GM04503 (cell line): ENCODE measurements at places on chromosomes 11 and 22.

DNA sequence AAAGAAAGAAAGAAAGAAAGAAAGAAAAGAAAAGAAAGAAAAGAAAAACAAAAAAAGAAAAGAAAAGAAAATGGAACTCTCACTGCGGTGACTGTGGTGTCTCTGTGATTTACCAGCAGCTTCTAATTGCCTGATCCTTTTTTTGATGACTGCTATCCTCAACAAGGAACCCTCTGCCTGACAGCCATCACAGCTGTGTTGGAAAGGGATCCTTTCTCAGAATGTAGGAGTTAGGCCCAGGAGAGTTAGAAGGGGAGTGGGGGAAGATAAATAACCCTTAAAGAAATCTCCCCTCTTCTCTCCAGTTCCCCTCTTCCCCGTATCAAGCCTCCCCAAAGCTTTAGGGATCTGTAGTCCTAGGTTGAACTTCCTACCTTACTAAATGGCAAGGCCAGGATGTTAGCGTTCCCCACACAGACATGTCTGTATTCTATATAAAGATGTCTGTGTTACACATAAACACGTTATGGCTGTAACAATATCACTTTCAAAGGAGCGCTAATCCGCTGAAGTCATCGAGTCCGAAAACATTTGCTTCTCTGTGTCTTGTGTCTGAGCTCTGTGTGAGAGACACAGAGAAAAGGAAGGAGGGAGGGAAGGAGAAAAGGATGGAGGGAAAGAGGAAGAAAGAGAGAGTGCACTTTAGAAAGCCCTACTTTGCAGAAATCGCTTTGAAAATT lies 26.8 kb upstream of the WT1 start:
- DNase-seq = no peak

- DNase-seq = no peak
These were observed 11.4 kb downstream of the RTN4R start for GRCh38 chr22:20256551-20257211.

DNA sequence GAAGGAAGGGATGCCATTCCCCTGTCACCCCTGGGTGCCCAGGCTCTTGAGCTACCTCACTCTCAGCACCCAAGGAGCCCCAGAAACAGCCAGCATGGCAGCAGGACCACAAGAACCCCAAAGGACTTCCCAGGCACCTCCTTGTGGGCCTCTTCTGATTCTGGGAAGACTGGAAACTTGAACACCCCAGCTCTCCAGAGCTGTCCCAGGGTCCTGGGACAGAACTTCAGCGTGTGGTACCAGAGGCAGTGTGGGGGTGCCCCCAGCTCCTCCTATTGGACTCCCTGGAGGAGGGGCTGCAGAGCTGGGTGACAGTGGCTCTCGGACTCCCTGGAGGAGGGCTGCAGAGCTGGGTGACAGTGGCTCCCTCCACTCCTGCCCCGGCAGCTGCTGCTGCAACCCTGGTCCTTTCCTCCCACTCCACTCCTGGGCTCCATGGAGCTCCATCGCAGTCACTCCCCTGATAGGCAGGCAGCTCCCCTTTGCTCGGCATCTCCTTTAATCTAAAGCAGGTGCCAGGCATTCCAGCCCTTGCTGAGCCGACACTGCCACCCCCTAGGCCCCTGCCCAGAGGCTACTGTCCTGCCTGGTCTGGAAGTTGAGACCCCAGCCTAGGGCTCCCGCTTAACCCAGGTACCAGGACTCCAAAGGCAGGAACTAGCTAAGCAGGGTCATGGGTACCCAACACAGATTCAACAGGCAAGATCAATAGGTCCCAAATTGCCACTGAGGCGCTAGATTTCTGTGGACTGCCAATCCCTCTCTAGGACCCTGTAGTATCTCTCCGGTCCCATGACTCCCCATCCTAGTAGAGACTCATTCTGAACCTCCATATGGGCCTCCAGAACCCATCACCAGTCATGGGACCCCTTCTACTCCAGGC lies 2.7 kb downstream of the BCL9L start:
- no peak for DNase-seq

GRCh38 chr11:119928047-119928446 lies 199.0 kb upstream of the NECTIN1 start:
- DNase-seq = no peak

- DNase-seq = no peak
These were observed 27.0 kb downstream of the CABIN1 start for GRCh38 chr22:24037851-24038765.

- DNase-seq = no peak
These were observed 20.8 kb downstream of the TREH start for GRCh38 chr11:118658429-118659313.
